CD8-positive, alpha-beta memory T cell (primary cell): ENCODE measurements at places on chromosomes 13 and 19. TPM values are rescaled to one million over a fixed set of nuclear protein-coding genes. Genes with fewer than 3 reads are reported as not detected.

Gene KLF1
- 0.84 TPM for total RNA-seq

Gene ZNF793
- 4.1 TPM for total RNA-seq

Gene PNMA8B
- not detected for total RNA-seq

Gene MED16
- total RNA-seq = 57.4 TPM

Gene LMO7
- total RNA-seq = 4.6 TPM
